ENCODE measurements at places on chromosomes 4 and X. TPM values are rescaled to one million over a fixed set of nuclear protein-coding genes. Genes with fewer than 3 reads are reported as not detected.
A peak's percentile ranks its signal among the peaks of the same experiment; 100 is the strongest.

DNA sequence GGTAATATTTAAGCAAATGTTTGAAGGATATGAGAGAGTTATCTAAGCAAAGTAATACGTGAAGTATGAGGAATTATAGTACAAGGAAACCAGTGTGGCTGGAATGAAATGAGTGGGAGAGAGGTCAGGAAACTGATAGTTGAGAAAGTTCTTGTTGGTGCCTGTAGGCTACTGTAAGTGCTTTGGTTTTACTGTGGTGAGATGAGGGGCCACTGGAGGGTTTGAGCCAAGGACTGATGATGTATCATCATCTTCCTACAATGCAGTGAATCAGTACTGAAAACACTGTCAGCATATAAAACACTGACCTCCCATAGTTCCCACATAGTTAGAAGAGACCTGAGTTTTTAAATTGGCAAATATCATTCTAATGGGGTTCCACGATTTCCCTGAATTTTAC, 367.5 kb upstream of the CTSO start:
- peak; percentile 44 for DNase-seq

- no peak for DNase-seq
Observed at GRCh38 chr4:122643257-122643656, 22.4 kb upstream of the IL21 start.

- DNase-seq, result peak; percentile 63
Observed at GRCh38 chrX:107747596-107748161, 27.9 kb downstream of the TSC22D3 start.

- DNase-seq, result no peak
Observed at GRCh38 chr4:24922416-24922815, 9.6 kb upstream of the CCDC149 start.

GRCh38 chr4:147704846-147705245, 20.9 kb upstream of the PRMT9 start:
- no peak for DNase-seq

GRCh38 chrX:150406596-150406995, 43.5 kb downstream of the MAMLD1 start:
- DNase-seq, result no peak

- DNase-seq, result peak; percentile 7
Observed at GRCh38 chrX:104254442-104255115, at the start of gene ESX1. Gene ESX1 (minus strand): TSS chrX:104254933. CDS start chrX:104254849, 84 bp downstream.

GRCh38 chrX:19912-20571, 261.1 kb upstream of the PLCXD1 start:
- no peak for DNase-seq

GRCh38 chr4:33850371-33850902, 2393.9 kb downstream of the ARAP2 start:
- DNase-seq, result peak; percentile 34

GRCh38 chr4:190017357-190018200, 9.5 kb downstream of the FRG2 start:
- DNase-seq, result no peak

- no peak for DNase-seq
Observed at GRCh38 chrX:86171366-86171765, 23.1 kb downstream of the DACH2 start.

DNA sequence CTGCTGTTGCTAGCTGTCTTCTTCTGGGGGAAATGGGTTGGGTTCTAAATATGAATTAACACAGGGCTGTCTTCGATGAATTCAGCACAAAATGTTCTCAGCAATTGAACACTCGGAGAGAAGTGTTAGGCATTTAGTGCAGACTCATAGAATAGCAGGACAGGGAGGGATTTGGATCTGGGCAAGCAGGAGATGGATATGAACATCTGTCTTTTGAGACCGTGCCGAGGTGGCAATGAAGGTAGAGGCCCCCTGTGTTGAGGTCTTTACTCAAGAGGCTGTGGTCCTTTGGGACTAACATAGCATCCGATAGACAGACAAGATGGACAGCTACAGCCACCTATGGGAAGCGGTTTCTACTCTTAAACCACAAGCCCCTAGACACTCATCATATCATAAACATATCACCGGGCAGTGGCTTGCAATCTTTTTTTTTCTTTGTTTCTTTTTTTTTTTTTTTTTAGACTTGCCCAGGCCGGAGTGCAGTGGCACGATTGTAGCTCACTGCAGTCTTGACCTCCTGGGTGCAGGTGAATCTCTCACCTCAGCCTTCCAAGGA, 6.7 kb downstream of the CD99 start:
- peak; percentile 49 for DNase-seq

GRCh38 chr4:6405397-6405706, 67.1 kb downstream of the PPP2R2C start:
- no peak for DNase-seq

- DNase-seq, result peak; percentile 23
Observed at GRCh38 chrX:52425775-52426174, 57.0 kb downstream of the XAGE2 start.

GRCh38 chrX:97790850-97791249, 907.1 kb downstream of the RPA4 start:
- DNase-seq, result no peak

DNA sequence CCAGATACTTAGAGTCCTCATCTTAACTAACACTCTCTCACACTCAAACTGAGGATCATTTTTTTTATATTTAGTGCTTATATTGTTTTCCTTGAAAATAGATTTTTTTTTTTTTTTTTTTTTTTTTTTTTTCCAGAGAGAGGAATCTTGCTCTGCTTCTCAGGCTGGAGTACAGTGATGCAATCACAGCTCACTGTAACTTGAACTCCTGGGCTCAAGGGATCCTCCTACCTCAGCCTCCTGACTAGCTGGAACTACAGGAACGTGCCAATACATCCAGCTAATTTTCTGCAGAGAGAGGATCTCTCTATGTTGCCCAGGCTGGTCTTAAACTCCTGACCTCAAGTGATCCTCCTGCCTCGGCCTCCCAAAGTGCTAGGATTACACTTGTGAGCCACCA, 650.3 kb upstream of the ATOH1 start:
- no peak for DNase-seq

DNA sequence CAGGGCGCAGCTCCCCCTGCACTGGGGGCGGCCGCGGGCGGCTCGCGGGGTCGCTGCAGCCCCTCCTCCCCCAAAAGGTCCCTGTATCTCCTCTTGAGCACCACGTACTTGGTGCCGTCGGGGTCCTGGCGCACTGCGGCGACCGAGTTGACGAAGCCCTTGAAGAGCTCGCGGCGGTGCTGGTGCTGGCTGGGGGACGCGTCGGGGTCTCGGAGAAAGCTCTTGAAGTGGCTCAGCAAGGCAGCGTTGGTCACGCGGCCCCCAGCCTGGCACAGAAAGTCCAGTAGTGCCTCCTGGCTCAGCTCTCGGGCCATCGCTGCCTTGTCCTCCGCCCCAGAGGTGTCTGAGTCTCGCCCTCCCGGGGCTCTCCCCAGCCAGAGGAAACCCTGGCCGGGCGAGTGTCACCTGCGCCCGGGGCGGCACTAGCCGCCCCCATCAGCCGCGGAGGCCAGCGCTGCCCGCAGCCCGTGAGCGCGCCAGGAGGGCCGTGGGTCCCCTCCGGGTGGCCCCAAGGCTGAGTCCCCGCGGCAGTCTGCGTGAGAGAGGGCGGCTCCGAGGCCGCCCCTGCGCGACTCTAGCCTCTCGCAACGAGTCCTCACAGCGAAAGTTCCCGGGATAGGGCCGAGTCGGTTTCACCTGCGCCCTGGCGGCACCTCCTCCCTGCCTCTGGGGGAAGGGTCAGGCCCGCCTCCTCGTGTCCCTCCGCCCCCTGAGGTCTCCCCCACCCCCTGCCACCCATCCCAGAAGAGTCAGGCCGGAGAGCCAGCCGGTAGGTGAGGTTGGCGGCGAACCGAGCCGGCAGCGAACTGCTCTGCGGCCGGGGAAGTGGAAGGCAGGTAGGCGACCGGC, at the start of gene SOWAHB:
Gene SOWAHB, minus strand, starts transcription at position 609 of the 849 bp plus-strand sequence. Its CDS starts 295 bp downstream, at position 314.
- DNase-seq, result no peak

- DNase-seq, result peak; percentile 74
Observed at GRCh38 chr4:28211676-28212470, 1351.2 kb downstream of the STIM2 start.

DNA sequence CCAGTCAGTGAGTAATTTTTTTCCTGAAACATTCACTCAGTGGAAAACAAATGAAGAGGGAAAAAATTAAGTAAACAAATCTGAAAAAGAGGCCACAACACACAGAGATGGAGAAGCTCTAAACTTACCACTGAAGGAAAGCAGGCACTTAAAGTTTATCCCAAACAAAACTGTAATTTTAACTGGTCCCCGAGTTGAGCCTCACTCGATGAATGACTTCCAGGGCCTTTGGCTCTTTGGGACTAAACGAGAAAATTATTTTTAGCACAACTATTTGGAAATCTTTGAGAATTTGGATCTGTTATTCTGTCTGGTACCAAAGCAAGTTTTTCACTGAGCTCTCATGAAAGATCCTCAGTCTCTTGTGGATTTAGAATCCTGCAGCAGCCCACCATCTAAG, at the start of gene C1QTNF7:
Gene C1QTNF7, plus strand, starts transcription at position 333 of the 400 bp plus-strand sequence. CDS start 7,711 bp downstream, outside the sequence.
- DNase-seq, result peak; percentile 60

DNA sequence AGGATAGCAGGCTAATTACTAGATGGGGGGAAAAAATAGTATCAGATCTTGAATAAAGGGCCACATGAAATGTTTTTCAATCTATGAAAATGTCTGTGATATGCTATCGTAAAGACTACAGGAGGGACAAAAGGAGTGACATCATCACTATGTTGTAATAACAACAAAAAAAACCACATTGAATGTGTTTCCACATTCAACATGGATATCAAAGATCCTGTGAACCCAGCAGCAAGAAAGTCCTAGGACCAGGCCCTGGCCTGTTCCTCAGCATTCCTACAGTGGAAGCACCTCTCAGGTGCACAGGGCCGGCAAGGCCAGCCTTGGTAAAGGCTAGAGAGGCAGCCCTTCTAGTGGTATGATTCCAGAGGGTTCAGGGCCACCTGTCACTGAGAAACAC, 118.3 kb downstream of the RELL1 start:
- DNase-seq, result peak; percentile 10

GRCh38 chr4:1403591-1404572, 2.4 kb downstream of the NKX1-1 start:
- no peak for DNase-seq

GRCh38 chrX:2650865-2651264, 40.2 kb upstream of the CD99 start:
- DNase-seq, result no peak

DNA sequence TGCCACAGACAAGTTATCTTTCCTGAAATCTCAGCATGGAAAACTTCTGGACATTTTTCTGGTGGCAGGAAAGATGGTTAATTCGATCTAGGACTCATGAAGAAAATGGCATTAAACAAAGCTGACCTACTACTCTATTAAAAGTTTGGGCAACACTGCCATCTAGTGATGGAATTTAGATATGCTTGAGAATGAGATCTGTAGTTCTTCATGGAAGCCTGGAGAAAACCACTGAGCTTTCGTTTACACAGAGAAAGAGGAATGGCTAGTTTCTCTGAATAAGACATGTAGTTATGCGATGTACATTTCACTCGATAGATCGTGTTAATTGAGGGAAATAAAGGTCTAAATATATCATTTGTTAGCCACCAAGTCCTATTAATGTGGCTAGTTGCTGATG, 51.7 kb upstream of the CHRDL1 start:
- DNase-seq, result peak; percentile 62

GRCh38 chr4:48369248-48369647, 27.9 kb downstream of the SLAIN2 start:
- no peak for DNase-seq

- DNase-seq, result no peak
Observed at GRCh38 chrX:49762175-49762720, 66.5 kb upstream of the PAGE1 start.

Gene GLRA2
- not detected for total RNA-seq

Gene SOD3
- 14.2 TPM for total RNA-seq

Gene CXCL6
- total RNA-seq, result 0.64 TPM

Gene TMEM144
- 7.3 TPM for total RNA-seq

Gene SLC16A2
- total RNA-seq, result 10.6 TPM

Gene GRPR
- 0.32 TPM for total RNA-seq

Gene AREG
- not detected for total RNA-seq

Gene HPRT1
- total RNA-seq, result 17.3 TPM

Data from fibroblast of villous mesenchyme (primary cell).